Thymus (tissue), 14 donors: ENCODE measurements at places on chromosomes 2 and 18. TPM values are rescaled to one million over a fixed set of nuclear protein-coding genes. Genes with fewer than 3 reads are reported as not detected.

Gene IL36A
- total RNA-seq = 0.99 TPM

Gene ANKRD36C
- 40.9 TPM for total RNA-seq

DNA sequence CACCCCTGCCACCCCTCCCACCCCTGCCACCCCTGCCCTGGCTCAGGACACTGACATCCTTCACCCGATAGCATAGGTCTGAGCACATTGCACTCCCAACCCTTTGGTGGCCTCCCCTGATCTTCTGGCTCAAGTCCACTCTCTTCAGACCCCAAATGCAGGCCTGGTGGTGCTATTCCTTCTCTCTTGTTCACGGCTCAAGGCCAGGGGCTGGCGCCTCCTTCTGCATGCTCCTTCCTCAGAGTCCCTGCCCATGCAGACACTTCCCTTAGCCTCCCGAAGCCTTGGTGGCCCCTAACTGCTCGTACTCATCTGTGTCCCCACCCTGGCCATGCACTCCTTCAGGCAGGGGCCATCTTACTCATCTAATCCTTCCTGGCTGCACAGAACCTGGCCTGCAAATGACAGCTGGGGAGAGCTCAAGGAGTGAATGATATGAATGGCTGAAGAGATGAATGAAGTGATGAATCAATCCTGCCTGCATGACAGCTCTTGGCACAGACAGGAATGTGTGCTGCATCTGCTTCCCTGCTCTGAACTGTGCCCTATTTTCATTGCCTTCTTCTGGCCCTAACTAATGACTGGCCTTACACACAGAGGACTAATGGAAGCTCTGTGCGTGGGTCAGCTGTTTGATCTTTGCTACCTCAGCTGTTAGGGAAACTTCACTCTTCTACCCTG lies 290.8 kb downstream of the DYSF start:
- DNase-seq = no peak

DNA sequence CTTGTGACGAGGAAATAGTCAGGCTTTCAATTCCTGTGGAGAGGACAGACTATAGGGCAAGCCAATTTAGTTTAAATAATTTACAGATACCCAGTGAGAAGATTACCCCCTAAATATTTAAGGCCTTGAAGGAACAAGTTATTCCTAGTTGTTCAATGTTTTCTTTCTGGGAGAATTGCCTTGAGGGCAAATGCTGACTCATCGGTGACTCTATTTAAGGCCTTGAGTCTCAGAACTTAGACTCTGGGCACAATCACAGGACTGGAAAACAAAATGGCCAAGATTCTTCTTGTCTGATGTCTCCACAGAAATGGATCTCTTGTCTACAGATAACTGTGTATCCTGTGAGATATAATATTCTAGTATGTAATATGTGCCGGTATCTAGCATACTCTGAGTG lies 467.1 kb downstream of the SUCLG1 start:
- no peak for DNase-seq

- DNase-seq = no peak
Measured at GRCh38 chr2:36423172-36423571, 67.6 kb downstream of the CRIM1 start.

DNA sequence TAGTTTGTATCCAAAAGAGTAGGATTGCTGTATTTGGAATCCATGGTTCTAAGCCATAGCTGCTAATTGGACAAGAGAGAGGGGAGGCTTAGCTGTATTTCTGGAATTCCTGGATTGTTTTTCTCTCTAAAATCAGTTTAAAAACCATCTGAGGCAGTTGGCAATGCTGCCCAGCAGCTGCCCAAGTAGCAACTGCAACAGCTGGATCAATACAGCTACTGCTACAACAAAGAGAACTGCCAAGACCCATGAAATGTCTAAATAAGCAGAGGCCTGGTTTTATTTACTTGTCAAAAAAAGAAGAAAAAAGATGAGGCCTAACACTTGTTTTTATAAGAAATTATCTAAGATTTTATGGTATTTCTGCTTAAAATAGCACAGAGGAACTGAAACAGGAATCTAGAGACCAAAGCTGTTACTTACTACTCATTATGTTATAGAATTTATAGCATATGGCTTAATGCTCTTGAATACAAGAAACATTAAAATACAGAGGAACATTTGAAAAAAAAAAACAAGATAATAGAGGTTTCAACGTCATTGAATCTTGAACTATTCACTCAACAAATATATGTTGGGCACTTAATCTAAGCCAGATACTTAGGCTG lies 39.1 kb downstream of the TMEFF2 start:
- DNase-seq = no peak

- no peak for DNase-seq
Measured at GRCh38 chr2:28276076-28276618, 116.5 kb upstream of the FOSL2 start.
